ENCODE measurements at places on chromosomes 12 and 14. TPM values are rescaled to one million over a fixed set of nuclear protein-coding genes. Genes with fewer than 3 reads are reported as not detected.
A peak's percentile ranks its signal among the peaks of the same experiment; 100 is the strongest.

DNA sequence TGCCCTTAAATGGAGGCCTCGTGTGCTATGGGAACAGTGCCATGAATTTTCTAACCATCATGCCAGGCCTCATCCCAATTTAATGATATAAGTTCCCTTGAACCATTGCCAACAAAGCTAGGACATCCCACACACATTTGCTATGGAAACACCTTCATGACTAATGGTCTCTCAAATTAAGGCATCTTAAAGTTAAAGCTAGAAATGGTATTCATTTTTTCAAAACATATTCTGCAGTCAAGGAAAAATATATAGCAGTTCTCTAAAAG lies 117.3 kb downstream of the BTG1 start:
- no peak for DNase-seq
- H3K4me1 ChIP-seq, result no peaks in the 10 kb centered on the region
- H3K4me3 ChIP-seq, result no peak overlapping the region

GRCh38 chr14:33693237-33693636 lies 257.6 kb downstream of the EGLN3 start:
- H3K27me3 ChIP-seq, result no peaks in the 10 kb centered on the region
- H3K4me1 ChIP-seq, result no peaks in the 10 kb centered on the region
- no peak for DNase-seq
- no peaks in the 10 kb centered on the region for H3K36me3 ChIP-seq
- H3K27ac ChIP-seq, result no peak overlapping the region

GRCh38 chr14:24465368-24465767 lies 22.8 kb upstream of the SDR39U1 start:
- no peak overlapping the region for H3K4me3 ChIP-seq
- no peak overlapping the region for H3K27ac ChIP-seq
- H3K36me3 ChIP-seq, result no peaks in the 10 kb centered on the region
- H3K27me3 ChIP-seq, result no peaks in the 10 kb centered on the region
- H3K4me1 ChIP-seq, result no peaks in the 10 kb centered on the region

- H3K36me3 ChIP-seq, result no peaks in the 10 kb centered on the region
- no peaks in the 10 kb centered on the region for H3K27me3 ChIP-seq
- H3K27ac ChIP-seq, result no peak overlapping the region
Measured at GRCh38 chr12:43102546-43103264, 449.3 kb downstream of the ADAMTS20 start.

- no peak overlapping the region for H3K27ac ChIP-seq
- DNase-seq, result peak; percentile 66
- H3K4me3 ChIP-seq, result no peak overlapping the region
- H3K36me3 ChIP-seq, result no peaks in the 10 kb centered on the region
- H3K27me3 ChIP-seq, result no peaks in the 10 kb centered on the region
Measured at GRCh38 chr14:56422703-56423213, 156.8 kb upstream of the TMEM260 start.

The RABGGTA gene
- 35.1 TPM for total RNA-seq

The LRFN5 gene
- 1.8 TPM for total RNA-seq

The SLC41A2 gene
- 1.9 TPM for total RNA-seq

Measured in endodermal cell (in vitro differentiated cells).